ENCODE measurements at places on chromosomes 7 and 10.

DNA sequence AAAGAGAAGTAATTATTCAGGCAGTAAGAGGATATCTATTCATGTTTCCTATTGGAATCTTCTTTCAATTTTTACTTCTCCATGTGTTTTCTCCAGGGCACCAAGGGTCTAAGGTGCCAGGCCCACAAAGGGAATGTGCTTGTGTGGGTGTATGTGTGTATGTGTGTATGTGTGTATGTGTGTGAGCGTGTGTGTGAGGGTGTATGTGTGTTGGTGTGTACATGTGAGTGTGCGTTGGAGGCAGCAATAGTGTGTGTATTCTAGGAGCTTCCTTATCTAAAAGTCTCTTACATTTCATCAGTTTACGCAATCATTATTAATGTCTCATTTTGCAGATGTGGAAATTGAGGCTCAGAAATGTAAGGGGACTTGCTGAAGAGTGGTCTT, 28.3 kb downstream of the RAMP3 start:
- no peak for DNase-seq

DNA sequence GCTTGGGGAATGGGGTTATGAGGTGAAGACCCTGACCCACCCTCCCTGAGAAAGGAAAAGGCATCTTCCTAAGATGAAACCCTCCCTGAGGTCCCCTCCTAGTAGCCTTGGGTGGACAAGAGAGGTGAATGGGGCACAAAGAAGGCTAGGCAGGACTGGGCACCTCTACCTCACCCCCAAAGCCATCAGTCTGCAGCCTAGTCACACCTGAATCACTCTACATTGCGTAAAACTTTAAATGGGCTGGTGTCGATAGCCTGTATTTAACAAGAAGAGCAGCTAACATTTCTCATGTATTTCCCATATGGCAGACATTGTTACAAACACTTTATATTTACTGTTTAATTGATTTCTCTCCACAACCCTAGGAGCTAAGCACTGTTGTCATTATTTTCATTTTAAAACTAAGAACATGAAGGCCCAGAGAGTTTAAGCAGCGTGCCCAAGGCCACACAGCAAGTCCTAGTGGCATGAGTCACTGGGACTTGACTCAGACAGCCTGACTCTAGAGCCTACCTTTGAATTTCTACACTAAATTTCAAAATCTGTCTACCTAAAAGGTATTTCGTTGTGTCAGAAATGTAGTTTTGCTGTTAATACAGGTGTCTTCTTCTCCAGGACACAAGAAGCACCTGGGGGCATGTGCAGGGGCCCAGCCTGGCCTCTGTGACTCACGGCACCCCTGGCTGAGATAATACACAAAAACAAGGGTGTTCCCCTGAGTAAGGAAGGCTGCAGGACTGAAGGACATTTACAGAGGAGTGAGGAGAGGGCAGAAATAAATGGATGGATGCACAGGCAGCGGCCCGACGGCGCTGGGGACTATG, 3.4 kb downstream of the AOC1 start:
- DNase-seq: no peak

DNA sequence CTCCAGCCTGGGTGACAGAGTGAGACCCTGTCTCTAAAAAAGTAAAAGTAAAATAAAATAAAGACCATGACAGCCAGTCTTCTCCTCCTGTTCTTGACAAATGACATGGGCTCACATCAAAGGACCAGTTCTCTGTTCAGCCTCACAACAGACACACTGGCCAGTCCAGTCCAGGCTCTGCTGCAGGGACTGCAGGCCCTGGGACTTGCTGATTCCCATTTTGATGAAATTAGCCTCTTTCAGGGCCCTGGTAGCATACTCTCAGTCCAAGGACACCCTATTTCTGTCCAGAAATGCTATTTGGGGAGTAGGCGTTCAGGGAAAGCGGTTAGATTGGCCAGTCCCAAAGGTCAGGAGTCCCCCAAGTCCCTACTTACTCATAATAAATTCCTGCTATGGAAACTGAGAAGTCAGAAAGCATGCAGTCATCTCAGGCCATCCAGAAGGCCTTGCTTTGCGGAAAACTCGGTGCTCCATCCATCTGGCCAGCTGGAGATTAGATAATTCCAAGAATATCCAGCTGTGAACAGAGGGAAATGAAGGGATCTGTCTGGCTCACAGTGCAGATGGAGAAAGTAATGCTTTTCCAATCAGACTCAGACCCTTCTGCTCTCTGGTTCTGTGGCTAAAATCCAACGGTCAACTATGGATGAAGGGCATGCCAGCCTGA, 74.4 kb downstream of the RAB11FIP2 start:
- DNase-seq: no peak

DNA sequence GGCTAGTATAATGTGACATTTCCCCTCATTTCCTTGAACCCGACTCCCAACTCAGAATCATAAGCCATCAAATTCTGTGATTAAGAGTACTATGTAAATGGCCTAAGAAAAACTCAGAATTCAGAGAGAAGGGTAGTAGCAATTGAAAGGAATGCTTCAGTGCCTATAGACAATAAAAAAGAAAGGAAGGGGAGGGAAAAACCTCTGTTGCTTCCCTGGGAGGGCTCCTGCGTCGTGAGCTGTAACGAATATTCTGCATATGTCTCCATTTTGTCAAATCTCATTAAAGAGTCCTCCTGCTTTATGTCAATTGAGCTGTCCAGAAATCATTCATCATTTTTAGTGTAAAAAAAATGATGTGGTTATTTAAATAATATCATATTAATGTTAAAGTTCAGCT, 223.0 kb downstream of the VTI1A start:
- DNase-seq: no peak

DNA sequence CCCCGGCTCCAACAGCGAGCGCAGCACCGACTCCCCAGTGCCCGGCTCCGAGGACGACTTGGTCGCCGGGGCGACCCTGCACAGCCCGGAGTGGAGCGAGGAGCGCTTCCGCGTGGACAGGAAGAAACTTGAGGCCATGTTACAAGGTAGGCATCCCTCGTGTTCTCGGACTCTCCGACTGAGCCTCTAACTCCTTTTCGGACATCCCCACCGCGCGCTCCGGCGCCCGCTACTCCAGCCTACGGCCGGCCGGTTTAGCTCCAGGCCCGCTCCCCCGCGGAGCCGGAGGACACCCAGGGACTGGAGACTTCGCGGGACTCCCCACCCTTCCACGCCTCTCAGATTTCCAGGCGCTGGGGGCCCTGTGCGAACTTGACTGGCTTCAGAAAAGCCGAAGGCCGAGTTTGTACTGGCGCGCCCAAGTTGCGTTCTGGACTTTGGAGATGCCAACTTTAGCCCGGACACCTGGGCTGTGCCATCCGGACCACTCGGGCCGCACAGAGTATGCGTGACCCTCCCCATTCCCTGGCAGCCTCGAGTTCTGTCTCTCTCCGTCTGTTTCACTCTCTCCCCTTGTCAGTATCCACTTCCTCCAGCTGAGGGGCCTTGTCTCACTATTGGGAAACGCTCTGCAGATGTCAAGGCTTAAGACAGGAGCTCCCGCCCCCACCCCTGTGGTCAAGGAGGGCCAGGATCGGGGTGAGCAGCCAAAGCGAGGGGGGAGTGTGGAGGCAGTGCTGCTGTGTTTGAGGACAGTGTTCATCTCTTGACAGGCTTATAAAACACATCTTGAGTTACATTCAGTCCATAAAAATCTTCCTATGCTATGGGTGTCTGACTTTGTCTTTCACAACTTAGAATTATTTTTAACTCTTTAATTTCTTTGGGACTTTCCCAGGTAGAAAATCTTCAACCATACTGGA, 777 bp downstream of the BICC1 start:
- no peak for DNase-seq

- DNase-seq: no peak
These were observed 42.9 kb upstream of the BHLHA15 start for GRCh38 chr7:98168181-98168903.

- no peak for DNase-seq
These were observed 28.1 kb downstream of the SLIT1 start for GRCh38 chr10:97157578-97158095.

- no peak for DNase-seq
These were observed 32.5 kb downstream of the LAMB4 start for GRCh38 chr7:108097703-108098102.

- no peak for DNase-seq
These were observed 141.3 kb upstream of the KLF14 start for GRCh38 chr7:130875265-130875741.

DNA sequence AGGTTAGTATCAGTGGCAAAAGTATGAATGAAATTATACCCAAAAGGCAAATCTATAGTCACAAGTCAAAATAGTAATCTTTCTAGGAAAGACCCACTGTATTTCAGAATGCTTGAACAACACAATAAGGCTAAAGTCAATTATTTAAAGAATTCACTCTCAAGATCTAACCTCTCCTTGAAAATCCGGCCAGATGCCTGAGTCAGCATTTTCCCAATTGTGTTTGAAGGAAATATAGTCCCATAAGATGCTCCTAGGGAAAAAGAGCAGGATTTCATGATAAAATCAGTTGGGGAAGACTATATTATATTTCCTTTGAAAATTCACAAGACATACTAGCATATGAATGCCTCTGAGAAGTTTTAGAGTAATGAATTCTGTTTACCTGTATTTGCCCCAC, 1075.0 kb downstream of the GRM8 start:
- no peak for DNase-seq

DNA sequence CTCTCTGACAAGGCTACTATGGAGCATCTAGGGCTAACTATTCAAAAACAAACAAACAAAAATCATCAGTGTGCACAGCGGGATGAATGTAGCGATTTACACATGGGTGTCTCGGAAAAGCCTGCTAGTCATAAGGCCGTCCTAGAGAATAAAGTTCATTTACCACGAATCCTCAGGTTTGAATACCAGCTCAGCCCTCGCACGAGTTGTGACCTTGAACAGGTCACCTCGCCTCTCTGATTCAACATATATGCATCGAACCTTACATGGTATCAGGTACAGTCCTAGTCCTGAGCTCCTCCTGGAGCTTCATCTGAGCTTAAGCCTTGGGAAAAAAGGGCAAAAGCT, 572 bp downstream of the ATP5MF start:
- no peak for DNase-seq

- DNase-seq: no peak
These were observed 135.7 kb downstream of the GRK5 start for GRCh38 chr10:119343011-119343601.

- DNase-seq: no peak
These were observed 10.1 kb upstream of the MET start for GRCh38 chr7:116661865-116662264.

GRCh38 chr10:78626471-78626870, 442.3 kb upstream of the ZMIZ1 start:
- no peak for DNase-seq

DNA sequence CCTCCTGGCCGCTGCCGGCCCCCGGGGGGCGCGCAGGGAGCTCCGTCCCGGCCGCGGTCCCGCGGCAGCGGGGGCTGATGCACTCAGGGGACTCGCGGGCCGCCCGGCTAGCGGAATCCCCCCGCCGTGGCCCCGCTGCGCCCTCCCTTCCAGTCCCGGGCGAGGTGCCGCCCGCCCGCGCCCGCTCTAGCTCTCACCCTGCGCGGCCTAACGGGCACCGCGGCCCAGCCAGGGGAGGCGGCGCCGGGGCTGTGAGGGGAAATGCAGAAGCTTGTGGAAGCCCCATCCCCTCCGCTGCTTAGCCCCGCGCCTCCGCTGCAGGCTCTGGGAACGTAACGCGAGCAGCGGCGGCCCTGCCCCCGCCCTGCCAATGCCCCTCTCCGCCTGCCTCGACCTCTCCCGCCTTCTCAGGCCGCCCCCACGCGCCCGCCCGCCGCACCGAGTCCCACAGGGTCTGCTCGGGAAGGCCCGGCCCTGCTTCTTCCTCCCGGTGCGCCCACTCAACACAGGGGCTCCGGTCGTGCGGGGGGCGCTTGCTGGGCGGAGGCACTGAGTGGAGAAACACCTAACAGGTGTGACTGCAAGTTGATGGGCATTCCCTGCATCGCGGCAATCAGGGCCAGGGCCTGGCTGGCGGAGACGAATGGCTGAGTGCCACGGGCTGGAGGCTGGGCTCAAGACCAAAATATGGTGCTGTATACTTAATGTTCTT, 384 bp upstream of the TMEM229A start:
- no peak for DNase-seq

Data from stimulated activated CD8-positive, alpha-beta memory T cell treated with anti-CD3 and anti-CD28 coated beads, Interleukin-2, amount 100 ng/mL, for 48 hours (primary cell).